ENCODE measurements at places on chromosomes 5 and 9.

DNA sequence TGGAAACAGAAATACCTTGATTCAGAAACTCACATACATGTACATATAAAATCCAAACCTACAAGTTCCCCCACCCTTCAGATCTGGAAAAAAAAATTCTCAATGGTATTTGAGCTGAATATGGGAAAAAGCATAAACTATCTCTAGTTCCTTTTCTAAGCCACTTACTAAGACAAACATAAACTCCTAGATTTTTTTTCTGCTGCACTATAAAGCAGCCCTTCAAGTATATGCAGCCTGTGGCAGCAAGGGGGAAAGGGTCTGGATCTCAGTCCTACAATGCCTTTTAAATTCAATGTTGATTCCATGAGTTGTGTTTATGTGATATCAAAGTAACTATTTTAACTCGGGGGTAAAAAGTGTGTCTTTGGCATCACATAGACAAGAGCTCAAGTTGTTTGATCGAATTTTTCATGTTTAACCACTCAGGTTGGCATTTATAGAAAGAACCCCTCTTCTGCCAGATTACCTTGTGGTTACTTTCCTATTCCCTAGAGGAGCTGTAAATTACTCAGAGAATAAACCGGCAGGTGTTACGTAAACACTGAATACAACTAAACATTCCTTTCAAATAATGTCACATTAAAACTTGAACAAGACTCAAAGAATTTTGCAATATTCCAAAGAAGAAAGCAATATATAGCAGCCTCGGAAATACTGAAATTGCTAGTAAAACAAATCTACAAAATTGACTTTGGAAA lies 91.8 kb upstream of the FER start:
- DNase-seq, result no peak

DNA sequence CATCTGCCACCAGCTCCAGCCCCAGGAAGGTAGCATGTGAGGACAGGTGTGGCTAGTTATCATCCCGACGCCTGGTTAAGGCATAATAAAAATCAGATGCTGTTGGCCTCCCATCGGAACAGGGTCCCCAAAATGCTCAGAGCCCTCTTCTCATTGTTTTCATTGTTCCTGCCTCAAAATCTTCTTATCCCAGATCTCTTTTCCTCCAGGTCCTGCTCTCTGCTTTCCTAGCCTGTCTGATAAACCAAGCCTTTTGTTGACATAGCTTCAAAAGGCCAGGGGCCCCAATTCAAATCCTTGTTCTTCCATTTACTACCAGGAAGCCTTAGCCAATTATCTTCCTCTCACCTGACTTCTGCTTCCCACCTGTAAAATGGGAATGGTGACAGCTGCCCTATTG lies 130.1 kb upstream of the ADRA1B start:
- DNase-seq, result no peak

DNA sequence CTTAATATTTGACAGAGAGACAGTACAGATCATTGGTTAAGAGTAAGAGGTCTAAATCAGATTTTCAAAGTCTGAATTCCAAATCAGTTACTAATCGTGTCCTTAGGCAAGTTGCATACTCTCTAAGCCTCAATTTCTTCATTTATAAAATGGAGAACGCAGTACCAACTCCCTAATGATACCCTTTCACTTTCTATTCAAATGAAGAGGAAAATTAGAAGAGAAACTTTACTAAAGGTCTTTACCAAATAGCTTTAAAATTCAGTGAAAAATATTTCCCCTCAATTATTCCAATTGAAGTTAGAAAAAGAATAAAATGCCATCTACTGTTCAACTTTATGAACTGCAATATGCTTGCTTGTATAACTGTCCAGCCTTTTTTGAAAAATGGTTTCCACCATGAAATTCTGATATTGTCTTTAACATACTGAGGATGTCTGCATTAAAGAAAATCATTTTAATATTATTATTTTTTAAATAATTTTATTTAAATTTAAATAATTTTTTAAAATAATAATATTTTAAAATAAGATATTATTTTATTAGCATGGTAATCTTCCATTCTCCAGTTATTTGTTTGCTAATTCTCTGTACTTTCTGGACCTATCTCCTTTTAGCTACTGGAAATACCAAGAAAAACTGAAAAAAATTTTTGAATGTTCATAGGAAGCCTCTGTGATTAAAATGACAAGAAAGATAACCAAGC lies 36.0 kb downstream of the POC5 start:
- no peak for DNase-seq

GRCh38 chr9:121823451-121824169 lies 172.2 kb downstream of the DAB2IP start:
- DNase-seq, result no peak

GRCh38 chr9:37710046-37710445 lies 43.6 kb upstream of the TRMT10B start:
- DNase-seq, result no peak

DNA sequence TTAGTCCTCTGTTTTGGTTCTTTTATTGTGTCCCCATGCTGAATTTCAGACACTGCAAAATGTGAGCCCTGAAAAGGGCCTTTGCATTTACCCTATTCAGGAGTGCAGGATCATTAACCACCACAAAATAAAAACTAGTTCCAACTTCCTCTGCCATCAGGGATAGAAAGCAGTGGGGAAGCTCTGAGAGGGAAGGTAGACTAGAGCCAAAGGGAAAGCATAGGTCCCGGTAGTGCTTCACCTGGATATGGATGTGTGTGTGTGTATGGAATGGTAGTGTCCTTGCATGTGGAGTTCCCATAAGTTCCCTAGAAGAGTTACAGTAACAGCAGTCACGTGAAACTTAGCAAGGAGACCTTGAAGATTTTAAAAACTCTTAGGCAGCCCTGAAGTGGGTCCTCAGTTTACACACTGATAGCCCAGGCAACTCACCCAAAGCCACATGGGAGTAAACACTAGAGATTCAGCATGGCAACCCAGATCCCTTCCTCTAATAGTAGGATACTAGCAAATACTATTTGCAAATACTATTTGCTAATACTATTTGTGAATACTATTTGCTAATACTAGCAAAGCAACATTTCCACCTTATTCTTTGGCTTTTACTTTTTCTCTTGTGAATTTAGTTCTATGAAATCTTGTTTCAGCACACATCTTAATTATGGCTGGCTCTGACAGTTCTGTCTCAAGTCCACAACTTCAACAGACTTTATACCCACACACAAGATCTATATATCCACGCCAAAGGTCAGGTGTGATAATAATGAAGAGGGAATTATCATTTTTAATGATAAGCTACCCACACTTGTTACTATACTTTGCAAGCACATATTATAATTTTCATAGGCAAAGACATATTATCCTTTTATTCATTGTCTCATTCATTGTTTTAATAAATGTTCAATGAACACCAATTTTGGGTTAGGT lies 70.4 kb upstream of the IFNE start:
- no peak for DNase-seq

- no peak for DNase-seq
These were observed 2.4 kb downstream of the ANXA6 start for GRCh38 chr5:151154931-151155774.

DNA sequence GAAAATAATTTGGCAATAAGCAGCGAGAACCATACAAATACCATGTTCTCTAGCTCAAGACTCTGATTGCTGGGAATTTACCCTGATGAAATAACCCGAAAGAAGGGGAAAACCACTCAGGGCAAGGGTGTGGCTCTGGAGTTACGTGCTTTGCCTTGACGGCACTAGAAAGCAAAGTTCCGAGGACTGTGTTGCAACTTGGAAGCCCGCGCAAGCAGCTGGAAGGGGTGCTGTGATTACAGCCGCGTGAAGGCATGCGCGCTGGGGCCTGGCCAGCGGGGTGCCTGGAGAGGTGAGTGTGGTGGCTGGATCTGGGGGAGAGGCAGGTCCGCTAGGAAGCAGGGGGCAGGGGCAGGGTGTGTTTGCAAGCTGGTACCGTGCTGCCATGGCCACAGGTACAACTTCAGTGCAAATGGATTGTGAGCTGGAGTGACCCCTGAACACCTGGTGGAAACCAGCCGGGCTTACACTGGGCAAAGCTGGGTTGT lies 52.6 kb upstream of the CNOT6 start:
- DNase-seq, result no peak

GRCh38 chr9:128383791-128384190 lies 12.6 kb downstream of the URM1 start:
- DNase-seq, result no peak

DNA sequence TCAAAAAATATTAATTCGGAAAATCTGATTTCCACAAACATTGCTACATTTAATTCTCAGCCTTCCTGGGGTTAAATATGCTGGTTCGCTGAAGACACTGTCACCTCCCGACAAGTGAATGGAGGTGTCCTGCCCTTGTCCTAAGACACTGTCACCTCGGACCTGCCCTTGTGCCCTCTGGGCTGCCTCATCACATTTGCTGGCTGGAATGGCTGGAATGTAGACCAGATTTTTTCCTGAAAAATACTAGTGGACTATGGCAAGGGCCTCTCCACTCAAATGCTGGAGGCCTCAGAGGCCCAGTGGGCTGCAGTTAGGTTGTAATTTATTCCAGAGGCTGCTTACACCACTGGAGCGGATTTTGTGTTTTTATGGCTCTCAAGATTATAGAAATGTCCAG lies 28.2 kb downstream of the CACNA1B start:
- peak; percentile 6 for DNase-seq

GRCh38 chr9:137320555-137321384 lies 18.7 kb upstream of the NRARP start:
- DNase-seq, result peak; percentile 42

- peak; percentile 47 for DNase-seq
These were observed 20.3 kb downstream of the ANXA2R start for GRCh38 chr5:43019614-43020398.

GRCh38 chr9:97543561-97543960 lies 42.1 kb downstream of the TMOD1 start:
- DNase-seq, result no peak

DNA sequence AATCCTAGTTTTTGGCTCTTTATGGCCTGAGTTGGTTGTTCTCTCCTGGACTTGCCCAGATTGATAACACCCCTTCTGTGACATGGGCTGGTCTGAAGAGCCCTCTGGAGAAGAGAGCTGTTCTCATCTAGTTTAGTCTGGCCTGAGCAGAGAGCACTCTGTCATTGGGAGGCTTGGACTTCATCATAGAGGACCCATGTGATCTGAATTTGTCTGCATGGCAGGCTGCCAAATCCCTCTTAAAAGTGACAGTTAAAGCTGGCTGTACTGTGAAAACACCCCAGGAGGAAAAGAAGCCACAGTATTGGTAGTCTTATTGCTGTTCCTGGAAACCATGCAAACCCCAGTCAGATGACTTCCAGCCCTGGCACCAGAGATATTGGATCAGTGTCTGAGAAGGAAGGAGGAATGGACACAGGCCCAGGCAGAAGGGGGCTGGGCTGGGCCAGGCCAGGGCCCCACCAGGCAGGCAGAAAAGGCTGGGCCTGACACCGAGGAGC lies 3.7 kb upstream of the WDR31 start:
- DNase-seq, result peak; percentile 67

- DNase-seq, result no peak
These were observed 34.7 kb upstream of the MIER3 start for GRCh38 chr5:56986626-56986947.

DNA sequence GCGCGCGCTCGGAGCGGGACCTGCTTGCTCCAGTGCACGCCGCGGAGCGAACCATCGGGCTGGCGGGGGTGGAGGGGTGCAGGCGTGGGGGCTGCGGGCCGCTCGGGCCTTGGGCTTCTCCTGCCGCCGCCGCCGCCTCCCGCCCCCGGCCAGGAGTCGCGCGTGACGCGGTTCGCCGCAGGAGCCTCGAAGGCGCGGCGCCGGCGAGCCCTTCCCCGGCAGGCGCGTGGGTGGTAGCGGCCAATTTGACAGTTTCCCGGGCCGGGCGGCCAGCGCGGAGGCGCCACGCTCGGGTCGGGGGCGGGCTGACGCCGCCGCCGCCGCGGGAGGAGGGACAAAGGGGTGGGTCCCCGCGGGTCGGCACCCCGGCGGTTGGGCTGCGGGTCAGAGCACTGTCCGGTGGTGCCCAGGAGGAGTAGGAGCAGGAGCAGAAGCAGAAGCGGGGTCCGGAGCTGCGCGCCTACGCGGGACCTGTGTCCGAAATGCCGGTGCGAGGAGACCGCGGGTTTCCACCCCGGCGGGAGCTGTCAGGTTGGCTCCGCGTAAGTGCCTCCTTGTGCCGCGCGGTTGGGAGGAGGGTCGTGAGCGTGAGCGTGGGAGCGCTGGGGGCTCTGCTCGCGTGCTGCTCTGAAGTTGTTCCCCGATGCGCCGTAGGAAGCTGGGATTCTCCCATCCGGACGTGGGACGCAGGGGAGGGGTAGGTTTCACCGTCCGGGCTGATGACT lies at the start of gene TJP2:
TSS of gene TJP2 (plus strand) at position 387 of the 725 bp plus-strand sequence. CDS start at position 483, 96 bp downstream.
- peak; percentile 87 for DNase-seq

GRCh38 chr9:98603821-98604383 lies 104.8 kb downstream of the GABBR2 start:
- DNase-seq, result no peak

- DNase-seq, result no peak
These were observed 587.0 kb upstream of the ADAMTS16 start for GRCh38 chr5:4553130-4553529.

GRCh38 chr5:168931638-168932345 lies 352.6 kb upstream of the PANK3 start:
- no peak for DNase-seq

- DNase-seq, result no peak
These were observed 27.4 kb downstream of the TNFSF8 start for GRCh38 chr9:114902786-114903524.

DNA sequence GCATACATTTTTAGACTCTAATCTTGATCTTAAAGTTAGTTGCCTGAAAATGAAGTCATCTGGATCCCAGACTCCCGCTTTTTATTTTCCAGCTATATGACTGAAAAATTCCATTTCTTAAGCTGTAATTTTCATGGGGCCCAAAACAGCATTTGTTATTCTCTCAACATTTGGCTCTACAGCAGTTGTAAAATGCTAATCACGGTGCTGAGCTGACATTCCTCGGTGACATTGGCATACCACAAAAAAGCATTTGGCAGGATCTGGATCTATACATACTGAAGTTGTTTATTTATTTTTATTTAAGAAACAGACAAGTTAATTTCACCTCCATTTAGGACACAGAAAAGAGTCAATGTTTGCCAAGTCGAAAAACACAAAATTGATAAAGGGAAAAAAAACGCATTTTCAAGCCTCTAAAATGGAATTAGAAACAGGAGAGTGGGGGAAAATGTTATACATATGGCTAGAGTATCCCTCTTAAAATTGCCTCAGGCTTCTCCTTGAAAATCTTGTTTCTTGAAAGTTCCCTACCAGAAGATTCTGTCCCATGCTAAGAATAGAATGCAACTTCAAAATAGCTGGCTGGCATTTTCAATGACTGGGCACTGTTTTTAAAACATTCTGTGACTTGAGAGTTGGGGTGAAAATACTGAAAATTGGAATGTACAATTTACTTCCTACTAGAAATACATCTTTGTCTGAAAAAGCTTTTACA lies 207.5 kb upstream of the TBCA start:
- no peak for DNase-seq

DNA sequence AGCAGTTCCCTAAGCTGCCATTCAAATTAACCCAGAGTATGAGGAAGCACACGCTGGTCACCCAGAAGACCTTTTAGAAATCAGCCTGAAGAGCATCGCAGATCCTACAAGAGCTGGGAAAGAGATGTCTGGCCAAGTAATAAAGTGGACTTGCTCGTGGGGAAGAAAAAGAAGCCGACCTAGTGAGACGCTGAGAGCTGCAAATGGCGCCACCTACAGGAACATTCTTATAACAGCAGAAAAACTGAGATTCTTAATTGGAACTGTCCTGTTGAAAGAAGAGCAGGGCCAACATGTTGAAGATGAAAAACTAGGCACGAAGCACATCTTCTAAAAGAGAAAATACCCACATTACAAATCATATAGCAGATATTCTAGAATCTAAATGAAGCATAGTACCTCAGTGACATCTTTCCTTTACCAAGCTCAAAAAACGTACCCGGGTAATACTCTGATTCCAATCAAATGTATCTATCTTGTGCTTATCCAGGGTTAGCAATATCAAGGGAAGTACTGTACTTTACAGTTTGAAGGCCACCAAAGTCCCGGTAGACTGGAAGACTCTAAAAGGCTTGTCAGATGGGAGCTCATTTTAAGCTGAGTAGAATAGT lies 3.9 kb upstream of the GNAQ start:
- DNase-seq, result peak; percentile 65
